Astrocyte (in vitro differentiated cells and primary cell): ENCODE measurements at places on chromosomes 3 and 15.

DNA sequence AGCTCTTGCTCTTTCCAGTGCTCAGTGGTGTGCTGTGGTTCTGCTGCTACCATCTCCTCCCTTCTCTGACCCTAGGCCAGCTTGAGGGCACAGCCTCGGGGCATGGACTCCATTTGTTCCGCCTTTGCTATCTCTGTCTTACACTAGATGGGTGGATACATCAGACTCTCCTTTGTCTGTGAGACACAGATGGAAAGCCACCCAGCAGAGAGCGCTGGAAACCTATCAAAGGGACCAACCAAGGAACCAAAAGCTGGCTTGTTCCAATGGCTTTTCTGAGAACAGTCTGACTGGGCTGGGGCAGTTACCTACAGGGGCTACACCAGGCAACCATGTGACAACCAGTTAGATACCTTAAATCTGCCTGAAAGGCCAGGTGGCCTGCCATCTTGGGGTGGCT, 63.8 kb downstream of the NPTN start:
- DNase-seq = no peak

GRCh38 chr15:26571346-26571745, 201.5 kb downstream of the GABRB3 start:
- no peak for DNase-seq

- DNase-seq = peak; percentile 84
These were observed 87.9 kb downstream of the EFL1 start for GRCh38 chr15:82174471-82175235.

GRCh38 chr3:51942603-51943450, 664 bp downstream of the PARP3 start:
- peak; percentile 25 for DNase-seq

DNA sequence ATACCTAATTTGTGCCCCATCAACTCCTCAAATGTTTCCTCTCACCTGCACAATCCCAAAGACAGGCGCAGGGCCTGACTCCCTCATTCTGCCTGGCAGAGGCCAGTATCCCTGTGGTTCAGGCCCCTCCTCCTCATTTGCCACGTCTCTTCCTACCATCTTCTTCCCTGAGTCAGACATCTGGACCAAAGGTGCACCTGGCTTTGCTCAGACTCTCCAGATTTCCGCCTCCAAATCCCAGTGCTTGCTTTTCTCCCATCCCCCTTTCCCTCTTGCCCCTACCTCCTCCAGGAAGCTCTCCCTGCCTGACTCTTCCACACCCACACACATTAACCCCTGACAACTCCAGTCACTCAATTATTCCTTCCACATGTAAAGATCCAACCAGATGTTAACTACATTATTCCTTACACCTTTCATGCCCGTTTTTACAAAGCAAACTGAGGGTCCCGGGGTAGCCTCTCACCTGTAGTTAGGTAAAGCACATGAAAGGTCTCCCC, 19.6 kb downstream of the SEMA7A start:
- no peak for DNase-seq

- DNase-seq = peak; percentile 61
These were observed 24.7 kb upstream of the MCTP2 start for GRCh38 chr15:94206463-94207167.

DNA sequence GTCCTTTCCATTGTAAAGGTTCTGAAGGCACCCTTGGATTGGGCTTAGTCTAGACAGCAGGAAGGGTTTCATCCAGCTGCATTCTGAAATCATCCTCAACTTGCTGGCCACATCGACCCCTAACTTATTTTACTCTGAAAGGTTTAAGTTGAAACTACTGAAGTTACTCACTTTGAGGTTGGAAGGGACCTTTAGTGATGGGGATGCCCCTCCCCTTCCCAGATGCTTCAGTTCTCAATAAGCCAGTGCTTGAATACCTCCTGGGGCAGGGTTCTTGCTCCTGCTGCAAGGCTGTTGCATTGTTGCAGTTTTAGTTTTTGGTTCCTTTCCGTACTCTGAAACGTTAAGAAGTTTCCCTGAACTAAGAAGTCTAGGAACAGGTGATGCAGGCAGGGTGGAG, 26.4 kb downstream of the FGD5 start:
- no peak for DNase-seq

- DNase-seq = peak; percentile 7
These were observed 50.2 kb downstream of the SAMMSON start for GRCh38 chr3:70049761-70050160.

GRCh38 chr3:57383406-57383805, 90.9 kb upstream of the ASB14 start:
- DNase-seq = no peak

- no peak for DNase-seq
These were observed 15.4 kb downstream of the PTX3 start for GRCh38 chr3:157452097-157452496.

DNA sequence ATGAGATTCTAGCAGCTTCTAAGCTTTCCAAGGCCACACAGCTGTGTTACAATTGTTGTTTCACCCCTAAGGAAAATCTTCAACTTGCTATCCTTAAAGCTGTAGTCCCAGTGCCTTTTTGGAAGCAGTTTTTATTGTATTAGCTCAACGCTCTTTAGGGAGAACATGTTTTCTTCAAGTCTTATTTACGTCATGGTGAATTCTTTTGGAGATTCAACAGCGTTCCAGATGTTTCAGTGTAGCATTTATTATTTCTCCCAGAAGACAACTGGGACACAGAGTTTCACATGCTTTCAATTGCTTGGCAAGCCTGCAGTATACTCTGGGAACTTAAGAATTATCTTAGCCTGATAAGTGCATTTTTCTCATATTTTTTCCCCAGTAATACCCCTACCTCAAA, 888.3 kb downstream of the PLOD2 start:
- DNase-seq = no peak

- DNase-seq = no peak
These were observed 103.1 kb downstream of the ABHD5 start for GRCh38 chr3:43793648-43794372.

GRCh38 chr15:63379492-63380150, 2.0 kb downstream of the CA12 start:
- no peak for DNase-seq

DNA sequence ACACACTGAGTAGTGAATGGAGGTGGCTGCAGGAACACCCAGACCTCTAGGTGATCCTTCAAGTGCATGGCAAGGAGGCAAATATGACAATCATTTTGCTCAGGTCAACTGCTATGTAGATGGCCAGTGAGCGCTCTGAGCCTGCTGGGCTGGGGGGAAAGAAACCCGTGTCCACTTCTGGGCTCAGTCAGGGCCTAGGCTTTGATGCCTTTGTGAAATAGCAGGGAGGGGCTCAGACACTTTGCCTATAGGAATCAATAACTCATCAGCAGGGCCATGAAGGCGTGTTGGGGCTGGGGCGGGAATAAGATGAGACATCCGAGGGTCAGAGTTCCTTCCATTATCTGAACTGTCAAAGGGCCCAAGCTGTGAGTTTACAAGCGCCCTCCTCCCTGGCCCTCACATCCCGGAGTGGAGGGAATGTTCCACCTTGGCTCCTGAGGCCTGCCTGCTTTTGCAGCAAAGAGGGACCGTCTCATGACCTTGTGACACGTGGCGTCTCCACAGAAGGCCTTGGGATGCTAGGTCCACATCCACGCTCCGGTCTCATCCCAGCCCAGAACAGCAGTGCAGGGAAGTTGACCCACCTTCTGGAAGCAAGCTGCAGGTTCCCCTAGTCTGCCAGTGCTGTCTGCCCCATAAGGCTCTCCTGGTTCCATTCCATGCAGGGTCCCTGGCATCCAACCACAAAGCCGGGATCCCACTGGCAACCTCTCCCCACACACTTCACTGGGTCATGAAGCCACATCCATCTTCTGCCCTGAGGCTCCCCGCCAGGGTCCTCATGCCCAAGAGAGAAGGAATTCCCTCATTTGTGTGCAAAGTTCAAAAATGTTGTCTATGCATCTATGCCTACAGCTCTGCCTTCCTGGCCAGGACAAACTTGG, 78.4 kb downstream of the CHSY1 start:
- DNase-seq = no peak

- no peak for DNase-seq
These were observed 678 bp downstream of the DOCK3 start for GRCh38 chr3:50675179-50676030.

DNA sequence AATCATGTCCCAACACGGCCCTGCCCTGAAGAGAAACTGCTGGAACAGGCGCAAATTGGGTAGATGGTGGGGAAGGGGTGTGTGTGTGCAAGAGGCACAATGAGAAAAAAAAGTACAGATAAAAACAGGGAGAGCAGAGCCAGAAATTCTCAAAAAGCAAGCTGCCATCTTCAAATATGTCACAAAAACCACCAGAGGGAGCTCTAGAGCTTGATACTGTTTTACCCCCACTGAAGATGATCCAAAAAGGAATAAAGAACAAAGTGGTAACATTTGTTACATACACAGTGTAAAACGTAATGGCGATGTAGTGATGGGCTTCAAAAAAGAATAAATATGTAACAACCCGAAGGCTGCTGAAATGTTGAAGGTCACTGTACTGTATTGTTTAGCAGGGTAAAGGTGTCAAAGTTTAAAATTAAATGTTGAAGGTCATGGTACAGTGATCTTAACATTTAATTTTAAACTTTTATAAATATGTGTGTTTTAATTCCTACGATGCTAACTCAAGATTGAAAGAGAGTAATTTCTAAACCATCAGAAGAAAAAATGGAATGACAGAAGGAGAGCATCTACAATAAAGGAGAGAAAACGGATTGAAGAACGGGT, 6.0 kb downstream of the SNRPA1 start:
- no peak for DNase-seq

- no peak for DNase-seq
These were observed 76.6 kb downstream of the CHRD start for GRCh38 chr3:184456476-184456875.

GRCh38 chr3:12249519-12249918, 39.4 kb upstream of the PPARG start:
- no peak for DNase-seq

- no peak for DNase-seq
These were observed 487.1 kb downstream of the LPP start for GRCh38 chr3:188641076-188641475.

- DNase-seq = no peak
These were observed 62.5 kb upstream of the RBP1 start for GRCh38 chr3:139602003-139602402.

DNA sequence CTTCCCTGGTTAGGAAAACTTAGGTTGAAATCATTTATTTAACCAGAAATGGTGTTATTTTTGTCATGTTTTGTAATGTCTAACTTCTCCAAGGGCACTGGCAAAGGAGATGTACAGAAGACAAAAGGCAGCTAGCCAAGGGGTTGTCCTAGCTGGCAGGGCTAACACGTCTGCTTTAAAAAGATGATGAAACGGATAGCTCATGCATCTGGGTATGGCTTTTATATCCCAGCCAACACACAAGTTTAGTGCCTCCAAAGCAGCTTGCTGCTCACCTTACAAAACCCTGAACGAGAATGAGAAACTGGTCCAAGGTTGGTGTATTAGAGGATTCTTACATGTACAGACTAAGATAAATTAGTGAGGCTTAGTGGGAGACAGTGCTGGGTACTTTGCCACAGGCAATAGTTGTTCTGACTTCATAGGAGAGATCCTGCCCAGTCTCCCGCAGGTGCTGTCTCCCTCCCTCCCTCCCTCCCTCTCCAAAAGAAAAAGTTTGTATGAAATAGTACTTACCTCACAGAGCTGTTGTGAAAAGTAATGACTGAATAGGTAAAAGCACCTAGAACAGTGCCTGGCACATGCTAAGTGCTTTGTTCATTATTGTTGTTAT, 47.8 kb downstream of the KCNMB2 start:
- DNase-seq = no peak

DNA sequence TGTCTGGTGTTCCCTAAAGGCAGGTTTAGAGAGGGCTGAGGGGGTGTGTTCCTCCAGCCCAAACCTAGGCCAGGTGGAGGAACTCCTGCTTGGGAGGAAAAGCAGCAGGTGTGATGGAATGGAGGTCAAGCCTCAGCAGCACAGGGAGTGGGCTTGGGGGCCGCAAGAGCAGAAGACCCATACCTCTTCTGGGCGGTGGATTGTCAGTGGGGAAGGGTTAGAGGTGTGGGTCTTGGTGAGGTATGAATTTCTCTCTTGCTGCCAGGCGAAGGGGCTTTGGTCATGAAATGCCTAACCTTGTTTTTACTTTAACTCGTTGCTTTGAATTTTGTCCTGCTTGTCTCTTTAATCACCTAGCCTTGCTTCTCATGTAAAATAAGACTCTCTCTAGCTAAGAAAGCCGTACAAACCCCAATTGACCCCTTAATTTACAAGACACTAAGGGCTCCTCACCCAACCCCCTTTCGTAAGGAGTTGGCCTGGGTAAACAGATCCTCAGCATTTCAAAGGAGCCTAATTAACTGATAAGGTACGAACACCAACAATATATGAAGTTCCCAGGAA, 38.9 kb downstream of the DHX30 start:
- no peak for DNase-seq

GRCh38 chr15:101464256-101464998, 25.1 kb downstream of the PCSK6 start:
- DNase-seq = no peak

DNA sequence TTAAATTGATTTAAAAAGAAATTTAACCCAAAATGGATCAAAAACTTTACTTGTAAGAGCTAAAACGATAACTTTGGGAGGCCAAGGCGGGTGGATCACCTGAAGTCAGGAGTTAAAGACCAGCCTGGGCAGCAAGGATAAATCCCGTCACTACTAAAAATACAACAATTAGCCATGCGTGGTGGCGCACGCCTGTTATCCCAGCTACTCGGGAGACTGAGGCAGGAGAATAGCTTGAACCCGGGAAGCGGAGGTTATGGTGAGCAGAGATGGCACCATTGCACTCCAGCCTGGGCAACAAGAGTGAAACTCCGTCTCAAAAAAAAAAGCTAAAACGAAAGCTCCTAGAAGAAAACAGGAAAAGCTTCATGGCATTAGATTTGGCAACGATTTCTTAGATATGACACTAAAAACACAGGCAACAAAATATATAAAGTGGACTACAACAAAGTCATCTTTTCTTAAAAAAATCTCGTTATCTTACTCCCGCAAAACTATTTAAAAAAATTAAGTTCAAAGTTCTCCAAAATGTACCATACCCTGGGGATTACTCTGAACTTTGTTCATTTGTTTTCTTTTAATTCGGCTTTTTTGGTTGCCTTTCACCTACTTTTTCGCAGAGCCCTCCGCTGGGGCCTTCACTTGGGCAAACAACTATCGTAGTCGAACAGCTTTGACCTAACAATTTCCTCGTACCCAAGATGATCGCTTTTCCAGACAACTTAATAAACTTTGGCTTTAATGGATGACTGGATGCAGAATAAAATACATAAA, 2.9 kb downstream of the HDDC3 start:
- DNase-seq = no peak

- no peak for DNase-seq
These were observed 160.5 kb downstream of the KLF13 start for GRCh38 chr15:31486906-31487695.
